RWPE2 (cell line): ENCODE measurements at places on chromosomes 4 and X.

DNA sequence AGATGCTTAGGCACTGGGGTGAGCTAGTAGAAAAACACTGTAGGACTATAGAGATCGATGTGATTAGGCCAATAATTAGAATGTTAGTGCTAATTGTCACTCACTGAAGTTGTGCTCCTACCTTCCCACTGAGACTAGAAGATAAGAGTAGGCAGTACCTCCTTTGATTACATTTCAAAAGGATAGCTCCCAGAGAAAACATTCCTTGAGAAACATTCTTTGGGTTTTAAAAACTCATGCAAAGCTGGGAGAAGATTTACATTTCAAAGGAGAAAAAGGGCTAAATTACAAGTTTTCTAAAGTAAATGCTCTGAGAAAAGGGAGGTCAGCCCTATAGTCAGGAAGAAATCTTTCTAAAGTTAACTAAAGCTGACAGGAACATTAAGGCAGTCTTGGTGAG is 860.3 kb upstream of the NDST4 start:
- no peak for DNase-seq

DNA sequence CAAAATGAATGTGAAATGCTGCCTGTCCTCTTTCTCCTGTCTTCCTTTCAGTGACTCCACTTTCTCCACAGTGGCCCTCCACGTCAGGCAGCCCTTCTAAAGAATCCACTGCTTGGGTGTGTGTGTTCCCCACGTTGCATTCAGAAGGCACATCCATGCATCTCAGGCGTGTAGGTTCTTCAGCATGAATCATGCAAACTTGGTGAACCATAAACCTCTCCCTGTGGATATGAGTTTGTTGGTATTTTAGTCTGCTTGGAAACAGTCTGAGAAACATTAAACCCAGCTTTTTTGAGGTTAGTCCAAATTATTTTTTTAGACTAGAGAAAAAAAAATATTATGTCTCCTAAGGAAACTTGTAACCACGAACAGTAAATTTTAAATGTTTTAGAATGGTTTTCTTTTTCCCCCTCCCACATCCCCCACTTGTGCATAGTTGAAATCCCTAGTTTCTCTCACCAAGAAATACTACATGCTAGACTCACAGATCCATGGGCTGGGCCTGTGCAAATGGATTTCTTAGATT is 251.6 kb downstream of the CBR4 start:
- no peak for DNase-seq

DNA sequence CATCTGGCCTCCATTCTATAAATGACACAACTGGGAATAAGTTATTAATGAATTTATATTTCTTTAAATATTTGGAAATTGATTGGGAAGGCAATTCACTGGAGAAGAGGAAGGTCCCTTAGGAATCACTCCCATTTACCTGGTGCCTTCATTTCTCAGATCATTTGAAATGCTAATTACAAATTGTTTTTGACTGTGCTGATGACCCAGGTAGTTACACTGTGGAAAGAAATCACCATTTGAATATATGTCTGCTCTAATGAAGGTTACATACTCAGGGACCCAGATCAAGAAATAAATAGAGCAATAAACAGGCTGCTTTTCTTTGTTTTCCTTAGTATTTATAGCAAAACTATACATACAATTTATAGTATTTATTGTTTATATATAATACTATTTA is 1759.1 kb downstream of the ARAP2 start:
- no peak for DNase-seq

- DNase-seq: no peak
These were observed 22.6 kb upstream of the PHF8 start for GRCh38 chrX:54066841-54067240.

- no peak for DNase-seq
These were observed 233.5 kb downstream of the SCFD2 start for GRCh38 chr4:53132132-53132891.

DNA sequence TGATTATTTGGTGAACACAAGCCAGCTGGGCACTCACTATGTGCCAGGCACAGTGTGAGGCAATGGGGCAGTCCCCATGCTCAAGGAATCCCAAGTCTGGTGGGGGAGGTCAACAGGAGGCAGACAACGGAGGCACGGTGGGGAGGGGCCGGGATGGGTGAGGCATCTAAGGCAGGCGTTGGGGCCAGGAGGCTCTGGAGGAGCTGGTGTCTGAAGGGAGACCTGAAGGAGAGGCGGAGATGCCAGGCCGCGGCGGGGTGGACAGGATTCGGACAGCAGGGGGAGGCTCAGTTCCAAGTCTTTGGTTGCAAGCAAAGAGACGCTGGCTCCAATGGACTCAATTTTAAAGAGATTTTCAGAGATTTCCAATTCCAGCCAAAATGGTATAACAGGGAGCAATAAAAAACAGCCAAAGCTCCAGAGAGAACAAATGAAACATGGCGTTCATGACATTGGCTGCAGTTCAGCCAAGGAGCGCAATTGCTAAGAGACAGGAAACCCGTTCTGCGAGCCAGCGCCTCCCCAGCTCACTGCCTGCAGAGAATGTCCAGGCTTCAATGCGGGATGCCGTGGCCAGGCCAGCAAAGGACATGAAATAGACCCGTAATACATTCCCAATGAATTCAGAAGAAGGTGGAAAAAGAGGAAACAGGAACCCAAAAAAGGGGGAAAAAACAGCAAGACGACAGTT is 105.2 kb upstream of the LRPAP1 start:
- no peak for DNase-seq

DNA sequence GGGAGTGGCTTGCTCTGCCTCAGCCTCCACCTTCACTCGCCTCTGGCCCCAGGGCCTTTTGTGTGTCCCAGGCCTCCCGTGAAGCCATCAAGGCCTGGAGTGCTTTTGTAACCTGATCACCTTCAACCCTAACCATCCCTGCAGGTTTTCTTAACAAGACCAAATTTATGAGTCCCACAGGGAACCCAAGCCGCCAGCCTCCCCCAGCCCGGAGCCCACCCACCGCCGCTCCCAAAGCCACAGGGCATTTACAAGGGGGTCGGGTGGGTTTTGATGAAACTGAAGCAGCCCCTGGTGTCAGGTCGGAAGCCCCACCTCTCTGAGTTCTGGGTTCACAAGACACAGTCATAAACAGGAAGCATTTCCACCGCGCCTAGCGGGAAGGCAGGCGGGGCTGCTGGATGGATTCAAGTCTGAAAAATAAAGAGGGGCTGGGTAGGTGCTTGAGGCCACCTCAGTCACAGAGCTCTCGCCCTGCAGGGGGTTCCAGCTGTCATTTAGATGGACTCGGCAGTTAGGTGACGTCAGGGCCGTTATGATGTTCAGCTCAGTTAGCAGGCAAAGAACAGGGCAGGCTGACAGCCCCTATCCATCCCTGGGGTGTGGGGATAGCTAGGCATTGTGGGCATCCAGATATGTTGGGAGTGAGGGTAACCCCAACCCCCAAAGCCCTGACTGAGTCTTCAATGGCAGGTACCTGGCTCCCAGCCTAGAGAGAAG is 128.5 kb downstream of the BCOR start:
- DNase-seq: no peak

DNA sequence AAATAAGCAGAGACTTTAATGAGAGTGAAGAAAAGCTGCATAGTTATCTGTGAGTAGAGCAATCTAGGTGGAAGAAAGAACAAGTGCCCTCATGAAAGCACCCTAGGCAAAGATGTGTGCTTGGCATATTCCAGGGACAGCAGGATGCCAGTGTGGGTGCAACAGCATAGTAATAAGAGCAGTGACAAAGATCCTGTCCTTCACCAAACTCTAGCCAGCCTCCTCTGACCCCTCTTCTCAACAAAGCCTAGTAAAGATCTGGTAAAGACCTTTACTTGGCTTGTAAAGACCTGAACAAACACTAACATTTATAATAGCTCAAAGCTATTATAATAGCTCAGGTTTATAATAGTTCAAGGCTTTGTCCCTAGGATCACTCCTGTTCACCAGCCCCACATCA is 735.4 kb downstream of the PCDH7 start:
- no peak for DNase-seq

- no peak for DNase-seq
These were observed 2188.9 kb upstream of the TENM3 start for GRCh38 chr4:180054291-180054690.

DNA sequence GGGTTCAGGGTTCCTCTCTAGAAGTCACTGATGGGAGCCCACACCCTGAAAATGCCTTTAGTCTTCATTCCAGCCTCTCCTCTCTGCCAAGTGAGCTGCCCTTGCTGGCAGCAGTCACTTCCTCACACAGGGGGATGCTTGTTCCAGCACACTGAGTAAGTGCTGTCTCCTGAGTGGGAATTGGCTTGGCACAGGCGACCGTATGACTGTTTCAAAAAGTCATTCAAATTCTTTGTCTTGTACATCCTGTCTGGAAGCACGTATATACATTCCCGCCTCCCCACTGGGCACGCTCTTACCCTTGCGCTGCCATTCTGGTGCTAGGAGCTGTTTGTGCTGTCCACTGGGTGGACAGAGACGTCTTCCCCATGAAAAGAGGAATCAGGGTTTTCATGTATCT is 40.2 kb upstream of the CD99 start:
- no peak for DNase-seq

DNA sequence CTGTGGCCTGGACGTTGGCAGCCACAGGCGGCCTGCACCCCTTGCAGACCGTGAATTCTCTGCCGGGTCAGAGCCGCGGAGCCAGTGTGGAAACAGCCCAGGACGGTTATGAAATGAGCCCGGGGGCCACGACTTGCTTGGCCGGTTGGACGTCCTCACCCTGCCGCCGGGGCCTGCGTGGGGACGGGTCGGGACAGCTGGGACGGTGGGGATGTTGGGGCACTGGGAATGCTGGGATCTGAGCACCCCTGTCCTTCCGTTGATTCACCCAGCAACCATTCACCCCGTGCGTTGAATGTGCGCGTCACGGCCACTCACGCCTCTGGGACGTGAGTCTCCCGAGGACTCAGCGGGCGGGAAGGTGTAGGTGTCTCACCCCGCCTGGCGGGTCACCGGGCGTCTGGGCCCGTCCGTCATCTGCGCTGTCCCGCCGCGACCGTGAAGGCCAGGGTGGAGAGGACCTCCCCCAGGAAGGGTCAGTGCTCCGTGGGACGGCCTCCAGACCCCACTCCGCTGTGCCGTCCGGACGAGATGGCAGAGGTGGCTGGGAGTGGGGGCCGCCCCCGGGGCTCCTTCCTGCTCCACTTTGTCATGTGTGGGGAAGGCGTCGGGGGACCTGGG is 4.5 kb upstream of the PLCXD1 start:
- peak; percentile 84 for DNase-seq

GRCh38 chrX:49191574-49192011 is 5.4 kb upstream of the PRICKLE3 start:
- no peak for DNase-seq

GRCh38 chr4:56466910-56467283 is 520 bp upstream of the SRP72 start:
- no peak for DNase-seq

- DNase-seq: no peak
These were observed 124.7 kb downstream of the CAMK2D start for GRCh38 chr4:113636877-113637276.

DNA sequence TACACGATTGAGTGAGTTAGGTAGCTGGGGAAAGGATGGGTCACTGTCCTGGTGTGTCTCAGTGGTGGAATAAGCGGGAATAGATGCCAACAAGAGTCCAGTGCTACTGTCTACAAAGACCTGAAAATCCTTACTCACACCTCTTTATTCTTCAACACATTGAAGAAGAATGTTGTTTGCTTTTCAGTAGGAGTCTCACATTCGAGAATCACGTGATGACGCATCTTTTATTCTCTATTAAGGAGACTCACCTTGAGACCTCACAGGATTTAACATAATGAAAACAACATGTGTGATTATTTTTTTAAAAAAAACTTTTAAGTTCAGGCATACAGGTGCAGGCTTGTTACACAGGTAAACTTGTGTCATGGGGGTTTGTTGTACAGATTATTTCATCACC is 75.2 kb downstream of the CD38 start:
- DNase-seq: no peak

- no peak for DNase-seq
These were observed 338.2 kb upstream of the GATB start for GRCh38 chr4:152099061-152099425.

DNA sequence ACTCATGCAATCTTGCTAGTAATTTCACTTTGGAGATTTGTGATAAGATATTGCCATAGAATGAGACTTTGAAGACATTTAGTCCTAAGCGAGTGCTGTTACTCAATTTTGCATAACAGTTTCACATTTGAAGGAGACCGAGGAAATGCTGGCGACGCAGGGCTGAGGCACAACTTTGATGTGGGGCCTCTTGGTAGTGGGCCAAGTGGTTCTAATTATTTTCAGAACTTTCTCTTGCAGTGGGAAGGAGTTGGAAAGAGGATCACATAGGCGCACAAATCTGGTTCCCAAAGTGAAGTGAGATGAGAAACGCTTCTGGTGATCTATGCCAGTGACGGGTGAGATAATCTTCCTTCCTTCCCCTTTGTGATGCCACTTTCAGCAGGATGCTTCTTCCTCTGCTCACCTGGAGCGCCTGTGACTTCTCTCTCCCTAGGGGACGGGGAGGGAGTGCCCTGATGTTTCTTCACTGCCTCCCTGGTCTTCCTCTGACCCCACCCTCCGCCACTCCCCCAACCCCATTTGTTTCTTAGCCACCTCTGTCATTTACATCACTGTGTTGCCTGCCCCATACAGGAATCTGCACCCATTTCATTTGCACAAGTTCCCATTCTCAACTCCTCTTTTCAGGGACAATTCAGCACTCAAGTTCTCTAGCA is 138.9 kb upstream of the MID1 start:
- DNase-seq: no peak

DNA sequence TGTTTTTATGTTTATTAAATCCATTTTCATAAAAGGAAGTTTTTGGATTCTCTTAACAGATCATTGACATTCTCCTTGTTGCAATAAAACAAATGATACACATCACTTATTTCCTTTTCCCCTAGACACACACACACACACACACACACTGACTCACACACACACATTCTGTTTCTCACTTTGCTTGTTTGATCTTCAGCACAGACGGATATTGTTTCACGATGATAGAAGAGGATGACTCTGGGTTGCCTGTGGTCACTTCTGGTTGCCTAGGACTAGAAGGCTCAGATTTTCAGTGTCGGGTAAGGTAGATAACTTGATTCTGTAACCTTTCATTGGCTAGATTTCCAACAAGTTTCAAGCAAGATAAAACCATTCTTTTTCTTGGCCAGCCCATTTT is 356.8 kb downstream of the BMPR1B start:
- DNase-seq: no peak

GRCh38 chrX:21683941-21684340 is 25.8 kb upstream of the KLHL34 start:
- DNase-seq: no peak

GRCh38 chr4:46844325-46844917 is 64.6 kb downstream of the COX7B2 start:
- no peak for DNase-seq
